ENCODE measurements at places on chromosomes 5 and 9.

- no peak for DNase-seq
These were observed 14.9 kb upstream of the TMEM252 start for GRCh38 chr9:68555437-68556150.

GRCh38 chr9:113155911-113156588 is 5.2 kb downstream of the SLC31A2 start:
- peak; percentile 45 for DNase-seq

- DNase-seq = peak; percentile 80
These were observed 41.5 kb downstream of the PLPP7 start for GRCh38 chr9:131330814-131331600.

DNA sequence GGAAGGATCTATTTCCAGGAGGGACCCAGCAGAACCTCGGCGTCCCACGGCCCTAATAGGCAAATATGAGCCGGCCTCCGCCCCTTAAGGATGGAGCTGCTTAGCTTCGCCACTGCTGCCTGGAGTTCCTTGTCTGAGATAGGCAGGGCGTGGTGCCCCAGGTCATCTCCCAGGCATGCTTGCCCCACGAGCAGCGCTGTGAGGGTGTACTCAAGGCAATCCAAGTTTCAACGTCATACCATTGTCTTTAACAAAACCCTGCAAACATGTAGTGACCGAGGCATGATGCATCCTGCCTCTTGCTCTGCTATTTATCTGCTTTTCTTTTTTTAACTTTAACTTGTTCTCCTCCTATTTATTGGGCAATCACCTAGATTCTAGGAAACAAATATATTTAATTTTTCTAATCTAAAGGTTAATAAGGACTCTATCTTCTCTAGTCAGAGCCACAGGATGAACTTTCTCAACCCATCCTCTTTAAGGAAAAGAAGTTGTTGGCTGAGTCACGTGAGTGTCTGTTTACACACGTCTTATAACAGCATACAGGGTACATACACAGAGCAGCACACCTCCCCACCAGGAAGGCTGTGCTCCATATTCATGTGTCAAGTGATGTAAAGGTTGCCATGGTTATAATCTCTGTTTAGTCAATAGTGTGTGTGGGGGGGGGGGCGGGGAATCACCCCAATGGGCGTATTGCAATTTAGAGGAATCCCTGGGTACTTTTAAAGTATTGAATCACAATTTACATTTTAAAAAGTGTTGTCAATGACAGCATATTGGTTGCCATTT is 27.3 kb upstream of the ZSWIM6 start:
- no peak for DNase-seq

- no peak for DNase-seq
These were observed 48.5 kb downstream of the PRRC2B start for GRCh38 chr9:131442351-131442750.

DNA sequence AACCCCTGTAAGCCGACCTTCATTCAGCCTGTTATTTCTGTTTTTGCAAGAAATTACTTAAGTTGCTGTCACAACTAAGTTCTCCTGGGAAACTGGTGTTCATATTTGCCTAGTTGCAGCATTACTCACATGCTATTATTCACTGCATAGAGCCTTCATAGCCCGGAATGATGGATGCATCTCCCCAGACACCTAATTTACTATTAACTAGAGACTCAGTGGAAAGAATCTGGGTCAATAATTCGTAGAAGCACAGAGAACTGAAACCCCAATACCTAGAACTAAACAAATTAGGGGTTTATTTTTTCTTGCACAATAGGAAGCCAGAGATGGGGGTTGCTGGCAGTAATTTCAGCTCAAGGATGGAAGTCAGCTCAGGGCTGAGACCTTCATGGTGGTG is 45.7 kb upstream of the FAM170A start:
- DNase-seq = no peak

GRCh38 chr9:16236882-16237281 is 633.6 kb downstream of the BNC2 start:
- no peak for DNase-seq

DNA sequence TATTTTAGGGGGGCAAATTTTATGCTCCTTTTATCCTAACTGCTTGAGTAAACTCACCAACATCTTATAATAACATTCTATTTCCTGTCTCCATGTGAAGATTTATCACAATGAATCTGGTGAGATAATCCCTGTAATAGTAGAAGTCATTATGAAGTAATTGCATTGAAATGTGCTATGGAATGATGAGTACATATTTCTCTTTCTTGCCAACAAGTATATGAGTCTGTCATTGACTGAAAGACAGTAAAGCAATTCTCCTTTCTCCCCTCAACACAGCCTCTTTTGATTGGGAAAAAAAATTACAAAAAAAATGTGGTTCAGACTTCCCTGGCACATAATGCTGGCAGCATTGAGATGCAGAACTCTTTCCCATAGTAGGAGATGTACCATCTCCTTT is 459.2 kb upstream of the RGMB start:
- no peak for DNase-seq

DNA sequence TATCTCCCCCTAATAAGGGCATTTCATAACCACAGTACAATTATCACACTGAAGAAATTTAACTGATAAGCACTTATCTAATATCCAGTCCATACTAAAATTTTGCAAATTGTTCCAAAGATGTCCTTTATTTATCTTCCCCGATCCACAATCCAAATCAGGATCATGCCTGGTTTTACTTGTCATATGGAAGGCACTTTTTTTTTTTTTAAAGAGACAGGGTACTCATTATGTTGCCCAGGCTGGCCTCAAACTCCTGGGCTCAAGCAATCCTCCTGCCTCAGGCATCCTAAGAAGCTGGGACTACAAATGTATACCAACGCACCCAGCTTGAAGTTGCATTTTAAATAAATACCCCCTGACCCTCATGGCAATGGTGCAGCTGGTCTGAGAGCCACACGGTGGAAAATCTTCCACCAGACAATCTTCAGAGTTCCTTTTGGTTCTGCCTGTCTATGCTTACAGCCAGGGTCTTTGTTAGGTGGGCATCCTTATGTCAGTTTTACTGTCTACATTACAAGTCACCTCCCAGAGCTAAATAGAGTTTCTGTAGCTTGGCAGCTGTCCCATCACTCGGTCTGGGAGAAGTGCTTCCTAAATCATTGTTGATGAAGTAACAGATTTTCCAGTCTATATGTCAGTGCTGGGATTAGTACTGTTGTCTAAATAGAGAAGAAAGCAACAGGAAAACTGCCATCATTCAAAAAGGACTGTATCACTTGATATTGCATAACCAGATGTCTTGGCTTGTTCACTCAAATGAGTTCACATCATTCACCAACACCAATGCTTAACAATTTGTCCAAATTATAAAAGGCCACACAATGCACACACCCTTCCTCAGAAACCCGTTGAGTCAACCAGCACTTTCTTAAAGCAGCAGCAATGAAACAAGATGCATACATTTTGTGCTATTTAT is 26.4 kb downstream of the PTPN3 start:
- DNase-seq = no peak

DNA sequence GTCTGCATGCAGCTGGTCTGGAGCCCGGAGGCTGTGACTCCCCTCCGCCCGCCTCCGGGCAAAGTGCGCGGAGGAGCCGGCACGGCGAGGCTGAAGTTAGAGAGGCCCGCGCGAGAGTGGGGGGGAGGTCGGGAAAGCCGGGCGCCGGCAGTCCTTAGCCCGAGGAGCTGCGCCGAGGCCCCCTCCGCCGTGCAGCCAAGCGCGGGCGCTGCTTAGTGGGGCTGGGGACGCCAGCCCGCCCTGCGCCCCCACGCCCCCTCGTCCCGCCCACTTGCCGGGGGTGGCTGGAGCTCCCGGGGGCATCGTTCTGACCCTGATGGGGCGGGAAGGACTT is 403 bp downstream of the NINJ1 start:
- peak; percentile 49 for DNase-seq

- no peak for DNase-seq
These were observed 143.4 kb upstream of the CDH6 start for GRCh38 chr5:31049936-31050704.

- DNase-seq = no peak
These were observed 267.3 kb downstream of the MLLT3 start for GRCh38 chr9:20355022-20355421.

GRCh38 chr9:125681086-125681622 is 25.9 kb downstream of the MAPKAP1 start:
- no peak for DNase-seq

- DNase-seq = peak; percentile 12
These were observed 1.0 kb downstream of the FOCAD start for GRCh38 chr9:20684875-20685696.

DNA sequence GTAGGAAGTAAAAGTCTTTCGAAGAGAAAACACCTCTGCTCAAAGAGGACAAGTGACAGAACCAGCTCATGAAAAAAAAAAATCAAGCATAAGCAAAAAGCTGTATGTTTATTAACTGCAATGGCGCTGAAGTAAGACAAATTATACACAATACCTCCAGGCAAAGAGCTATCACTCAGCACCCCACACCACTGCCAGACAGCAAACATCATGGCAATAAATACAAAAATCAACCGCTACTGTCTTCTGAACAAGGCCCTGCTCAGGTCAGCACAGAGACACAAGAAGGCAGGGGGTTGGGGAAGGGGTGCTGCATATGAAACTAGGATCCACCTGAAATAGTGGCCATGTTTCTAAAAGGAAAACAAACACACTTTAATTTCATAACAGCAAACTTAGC is 50.4 kb downstream of the MAPKAP1 start:
- no peak for DNase-seq

DNA sequence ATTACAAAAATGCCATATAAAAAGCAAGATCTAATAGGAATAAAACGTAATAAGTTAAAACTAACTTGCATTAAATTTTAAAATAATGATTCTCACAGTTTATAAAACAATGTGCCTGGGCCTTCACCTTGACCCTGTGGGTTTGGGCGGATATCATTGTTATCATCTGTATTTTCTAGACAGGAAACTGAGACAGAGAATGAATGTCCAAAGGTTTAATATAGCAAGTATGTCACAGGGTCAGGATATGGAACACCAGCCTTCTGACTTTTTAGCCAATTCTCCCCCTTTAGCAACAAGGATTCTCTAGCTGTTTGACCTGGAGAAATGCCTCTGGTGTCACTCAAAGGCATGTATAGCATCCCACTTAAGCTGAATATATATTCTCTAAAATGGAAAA is 67.2 kb downstream of the ITGA1 start:
- DNase-seq = no peak

GRCh38 chr5:124025306-124025845 is 513.4 kb downstream of the CSNK1G3 start:
- DNase-seq = peak; percentile 49

- peak; percentile 8 for DNase-seq
These were observed 538.2 kb upstream of the ZNF462 start for GRCh38 chr9:106324591-106325280.

DNA sequence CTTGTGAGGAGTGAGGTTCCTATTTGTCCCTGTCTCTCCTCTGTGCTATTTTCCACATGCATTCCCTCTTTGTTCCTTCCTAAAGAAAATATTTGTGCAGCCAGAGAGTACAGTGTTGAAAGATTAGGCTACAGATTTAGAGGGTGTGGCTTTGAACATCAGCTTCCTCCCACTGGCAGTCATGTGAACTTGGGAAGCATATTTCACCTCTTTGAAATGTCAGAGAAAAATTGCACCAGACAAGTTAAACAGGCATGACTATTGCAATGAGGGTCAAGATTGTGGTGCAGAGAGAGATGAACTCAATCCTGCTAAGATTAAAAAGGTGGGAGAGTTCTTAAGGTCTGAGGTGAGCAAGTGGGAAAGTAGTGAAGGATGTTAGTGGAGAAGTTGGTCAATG is 641.0 kb downstream of the DNAH5 start:
- DNase-seq = no peak

DNA sequence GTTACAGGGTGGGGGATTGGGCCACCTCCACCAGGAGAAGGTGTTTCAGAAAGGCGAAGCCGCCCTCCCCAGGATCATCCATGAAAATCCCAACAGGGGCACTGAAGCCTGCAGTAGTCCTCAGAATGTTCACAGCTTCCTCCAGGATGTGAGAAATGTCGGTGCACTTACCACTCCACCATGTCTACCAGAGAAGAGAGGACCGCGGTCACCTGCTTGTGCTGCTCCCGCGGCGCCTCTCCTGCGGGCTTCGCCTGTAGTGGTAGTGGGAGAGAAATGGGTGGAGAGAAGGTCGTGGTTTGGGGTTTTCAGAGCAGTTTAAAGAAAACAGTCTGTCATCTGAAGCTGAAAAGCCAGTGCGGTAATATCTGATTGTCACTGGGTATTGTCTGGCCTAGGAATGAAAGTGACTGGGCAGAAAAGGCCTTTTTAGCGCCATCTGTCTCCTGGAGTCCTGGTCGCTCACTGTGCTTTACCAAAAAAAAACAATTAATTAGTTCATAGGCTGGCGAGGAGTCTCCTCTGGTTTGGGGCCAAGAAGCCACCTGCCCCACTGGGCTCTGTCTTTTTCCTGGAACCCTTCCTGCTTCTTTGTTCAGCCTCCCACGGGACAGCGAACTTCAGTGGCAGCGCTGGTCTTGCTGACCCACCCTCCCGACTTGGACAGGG is 23.0 kb upstream of the PPP1R26 start:
- no peak for DNase-seq

DNA sequence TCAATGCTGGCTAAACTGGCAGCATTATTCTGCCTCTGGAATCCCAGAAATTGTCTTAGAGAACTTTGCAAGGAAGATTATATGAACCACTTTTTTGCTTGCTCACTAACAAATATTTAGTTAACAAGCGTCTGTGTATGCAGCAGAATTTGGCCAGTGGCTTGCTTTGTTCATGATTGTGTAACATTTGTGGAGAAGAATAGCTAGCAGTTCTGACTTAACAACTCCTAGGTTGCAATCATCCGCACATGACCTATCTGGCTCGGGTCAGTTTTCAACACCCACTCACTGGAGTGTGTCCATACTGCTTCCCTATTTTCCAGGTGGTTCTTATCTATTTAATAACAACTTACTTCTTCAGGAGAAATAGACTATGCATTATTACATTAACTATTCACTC is 98.5 kb downstream of the SNX18 start:
- no peak for DNase-seq

- no peak for DNase-seq
These were observed 1.2 kb downstream of the UCK1 start for GRCh38 chr9:131529597-131530545.

DNA sequence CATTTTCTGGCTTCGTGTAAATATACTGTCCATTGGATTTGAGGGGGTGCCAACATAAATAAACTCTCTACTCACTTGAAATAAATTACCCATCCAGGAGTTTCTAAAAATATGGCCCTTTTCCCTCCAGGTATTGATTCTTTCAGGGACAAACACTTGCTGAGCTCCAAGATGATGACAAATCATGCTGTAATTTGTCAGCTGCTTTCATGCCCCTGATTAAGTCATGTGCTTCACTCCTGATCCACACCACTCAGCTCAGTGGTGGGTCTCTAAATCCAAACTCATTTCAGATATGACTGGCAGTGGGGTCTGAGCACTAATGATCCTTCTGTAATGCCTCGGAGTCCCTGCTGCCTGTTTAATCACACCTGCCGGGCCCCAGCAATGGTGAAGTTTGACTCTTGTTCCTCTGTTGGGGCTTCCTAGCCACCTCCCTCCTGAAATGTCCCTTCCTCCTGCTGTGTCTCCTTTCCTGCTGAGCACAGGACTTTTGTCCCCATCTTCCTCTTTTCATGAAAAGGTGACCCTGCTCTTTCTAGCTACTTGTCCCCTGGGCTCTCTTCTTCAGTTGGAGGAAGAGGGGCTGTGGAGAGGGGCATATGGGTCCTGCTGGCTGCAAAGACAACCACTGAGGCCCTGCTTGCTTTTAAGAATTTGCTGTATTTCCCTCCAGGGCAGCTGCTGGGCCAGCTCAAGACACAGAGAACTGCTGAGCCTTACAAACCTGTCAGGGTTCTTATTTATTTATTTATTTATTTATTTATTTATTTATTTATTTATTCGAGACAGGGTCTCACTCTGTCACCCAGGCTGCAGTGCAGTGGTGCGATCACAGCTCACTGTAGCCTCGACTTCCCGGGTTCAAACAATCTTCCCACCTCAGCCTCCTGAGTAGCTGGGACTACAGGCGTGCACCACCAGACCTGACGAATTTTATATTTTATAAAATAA is 200.0 kb downstream of the ATP10B start:
- no peak for DNase-seq

All from NCI-H82 (cell line).